ENCODE measurements at places on chromosomes 1 and 21.

DNA sequence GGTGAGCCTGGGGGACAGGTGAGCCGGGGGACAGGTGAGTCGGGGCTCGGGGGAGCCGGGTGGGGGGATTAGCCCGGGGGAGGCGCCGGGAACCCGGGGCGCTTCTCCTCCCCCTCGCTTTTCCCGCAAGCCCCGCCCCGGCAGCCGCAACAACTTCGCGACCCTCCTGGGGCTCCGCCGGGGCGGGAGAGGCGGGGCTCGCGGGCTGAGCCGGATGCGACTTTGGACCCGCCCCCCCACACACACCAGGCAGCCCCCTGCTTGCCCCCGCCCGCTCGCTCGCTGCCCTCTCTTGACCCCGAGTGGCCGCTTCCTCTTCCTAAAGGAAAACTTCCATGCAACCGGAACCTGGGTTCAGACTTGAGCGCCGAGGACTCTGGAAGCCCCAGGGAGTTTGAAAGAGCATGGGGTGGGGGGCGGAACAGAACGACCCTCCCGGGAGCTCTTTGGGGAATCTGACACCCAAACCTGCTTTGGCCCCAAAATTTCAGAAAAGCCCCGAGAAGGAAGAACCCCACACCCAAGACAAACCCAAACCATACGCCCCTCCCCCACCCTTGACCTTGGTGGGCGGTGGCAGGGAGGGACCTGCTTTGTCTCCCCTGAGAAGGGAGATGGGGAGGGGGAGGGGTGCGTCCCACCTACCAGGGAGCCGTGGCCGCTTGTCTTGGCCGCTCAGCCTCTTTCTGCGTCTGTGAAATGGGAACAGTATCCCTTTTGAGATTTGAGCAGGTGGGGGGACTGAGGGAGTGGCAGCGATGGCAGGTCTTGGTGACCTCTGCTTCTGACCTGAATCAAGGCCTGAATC, 550 bp downstream of the ARHGEF16 start:
- DNase-seq: no peak

DNA sequence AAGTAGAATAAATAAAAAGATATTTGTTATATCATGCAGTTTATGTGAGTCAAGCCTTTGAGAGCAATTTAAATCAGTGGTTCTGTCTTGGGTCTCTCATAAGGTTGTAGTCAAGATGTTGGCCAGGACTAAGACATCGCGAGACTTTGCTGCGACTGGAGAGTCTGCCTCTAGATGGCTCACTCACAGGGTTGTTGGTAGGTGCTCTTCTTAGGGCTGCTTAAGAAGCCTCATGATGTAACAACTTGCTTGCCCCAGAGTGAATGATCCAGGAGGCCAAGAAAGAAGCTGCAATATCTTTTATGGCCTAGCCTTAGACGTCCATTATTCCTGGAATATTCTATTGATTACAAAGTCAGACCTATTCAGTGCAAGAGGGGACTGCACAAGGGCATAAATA, 73.1 kb upstream of the CACHD1 start:
- DNase-seq: no peak

- DNase-seq: no peak
Measured at GRCh38 chr1:88169139-88169538, 514.9 kb upstream of the PKN2 start.

- no peak for DNase-seq
Measured at GRCh38 chr1:223029985-223030769, 112.9 kb downstream of the TLR5 start.

GRCh38 chr1:110307239-110307974, 31.8 kb upstream of the RBM15 start:
- no peak for DNase-seq

DNA sequence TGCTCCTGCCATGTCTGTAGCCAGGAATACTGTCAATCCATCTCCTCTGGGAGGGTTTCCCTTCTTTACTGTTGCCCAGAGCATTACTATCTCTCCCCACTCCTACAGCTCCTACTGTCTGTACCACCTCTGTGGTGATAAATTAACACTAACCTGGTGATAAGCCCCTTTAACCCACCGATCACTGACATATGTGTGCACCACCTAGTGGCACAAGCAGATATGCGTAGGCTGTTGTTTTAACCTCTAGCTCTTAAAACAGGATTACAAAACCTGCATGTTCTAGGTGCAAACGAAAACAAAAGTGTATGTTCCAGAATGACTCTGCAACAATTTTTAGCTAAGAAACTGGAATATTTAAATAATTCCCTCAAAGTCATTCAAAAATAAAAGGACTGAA, 93.9 kb upstream of the BEND5 start:
- DNase-seq: no peak

GRCh38 chr1:245177071-245177900, 22.5 kb downstream of the KIF26B start:
- no peak for DNase-seq

- no peak for DNase-seq
Measured at GRCh38 chr21:34289856-34290255, 74.0 kb upstream of the KCNE2 start.

DNA sequence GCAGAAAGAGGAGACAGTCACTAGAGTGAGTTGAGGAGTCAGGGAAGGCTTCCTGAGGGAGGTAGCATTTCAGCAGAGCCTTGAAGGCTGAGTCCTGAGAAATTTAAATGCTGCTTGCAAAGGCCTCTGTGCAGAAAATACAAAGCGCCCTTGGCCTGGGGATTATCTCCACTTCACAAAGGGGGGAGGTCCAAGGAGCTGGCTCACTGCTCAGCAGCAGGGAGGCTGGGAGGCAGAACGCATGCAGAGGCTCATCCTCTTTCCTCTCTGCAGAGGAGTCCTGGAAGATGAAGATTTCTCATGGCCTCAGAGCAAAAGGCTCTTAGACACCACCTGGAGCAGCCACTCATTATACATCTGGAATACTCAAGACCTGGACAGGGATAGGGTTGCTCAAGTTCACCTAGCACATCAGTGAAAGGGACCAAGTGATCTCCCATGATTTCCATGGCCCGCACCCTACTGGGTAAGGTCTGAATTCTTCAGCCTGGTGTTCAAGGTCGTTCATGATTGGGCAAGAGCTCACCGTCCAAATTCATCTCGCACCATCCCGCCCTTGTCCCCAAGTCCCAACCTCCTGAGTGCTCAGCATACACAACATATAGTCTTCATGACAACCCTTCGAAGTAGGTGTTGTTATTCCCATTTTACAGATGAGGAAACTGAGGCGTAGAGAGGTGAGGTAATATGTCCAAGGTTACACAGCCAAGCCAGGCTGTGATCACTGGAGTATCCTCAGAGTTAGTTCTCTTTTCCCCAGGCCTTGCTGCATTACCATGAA, 9.0 kb downstream of the SLC1A7 start:
- no peak for DNase-seq

DNA sequence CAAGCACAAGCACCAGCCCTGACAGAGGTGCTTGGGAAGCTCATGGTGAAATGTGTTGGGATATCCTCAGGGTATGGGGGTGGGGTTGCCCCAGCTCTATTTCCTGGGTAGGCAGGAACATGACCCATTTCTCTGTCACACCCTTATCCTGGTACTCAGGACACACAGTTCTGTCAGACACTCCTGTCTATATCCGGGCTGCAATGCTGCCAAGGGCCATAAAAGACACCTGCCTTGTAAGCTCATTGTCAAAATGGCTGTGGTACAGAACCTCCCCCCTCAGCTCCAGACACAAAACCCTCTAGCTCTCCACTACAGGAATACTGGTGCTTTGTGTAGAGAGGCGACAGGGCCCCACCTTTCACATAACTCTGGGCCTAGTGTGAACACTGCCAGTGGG, 636.7 kb downstream of the PLA2G4A start:
- DNase-seq: no peak

DNA sequence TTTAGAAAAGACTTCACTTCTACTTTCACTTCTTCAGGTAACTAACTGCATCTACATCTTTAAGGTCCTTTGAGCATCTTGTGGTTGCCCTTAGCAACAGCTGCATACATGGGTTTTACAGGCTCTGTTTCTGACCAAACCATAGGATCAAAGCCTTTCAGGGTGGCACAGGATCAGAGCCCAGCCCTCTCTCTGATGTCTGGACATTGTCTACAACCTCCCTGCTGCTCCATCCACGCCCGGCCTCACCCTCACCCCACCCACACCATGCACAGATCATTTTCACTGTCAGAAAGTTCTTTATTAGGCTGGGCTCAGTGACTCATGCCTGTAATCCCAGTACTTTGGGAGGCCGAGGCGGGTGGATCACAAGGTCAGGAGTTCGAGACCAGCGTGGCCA, 5.2 kb downstream of the NCF2 start:
- DNase-seq: no peak
